Stimulated activated CD8-positive, alpha-beta memory T cell treated with anti-CD3 and anti-CD28 coated beads, Interleukin-7, amount 100 ng/mL, for 4 hours (primary cell): ENCODE measurements at places on chromosomes 1 and 21.

DNA sequence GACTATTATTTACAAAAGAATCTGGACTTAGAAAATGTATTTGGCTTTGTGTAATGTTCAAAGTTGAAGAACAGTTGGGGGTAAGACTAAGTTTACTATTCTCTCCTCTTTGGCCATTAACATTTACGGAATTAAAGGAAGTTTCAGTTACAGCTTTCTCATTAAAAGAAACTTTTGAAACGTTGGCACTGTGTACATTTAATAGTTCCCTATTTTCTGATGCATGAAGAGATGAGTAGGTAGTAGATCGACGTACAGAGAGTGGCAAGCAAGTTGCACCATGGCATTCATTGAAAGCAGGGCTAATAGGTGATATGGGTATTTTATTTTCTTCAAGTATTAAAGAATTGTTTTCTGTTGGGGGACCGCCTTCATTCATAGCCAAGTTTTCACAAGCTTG lies 3.2 kb downstream of the ASPM start:
- DNase-seq = no peak

GRCh38 chr1:235865565-235866204 lies 1.0 kb downstream of the LYST start:
- no peak for DNase-seq

GRCh38 chr1:24154215-24154614 lies 11.3 kb upstream of the IL22RA1 start:
- DNase-seq = no peak

GRCh38 chr1:108080448-108080847 lies 115.5 kb upstream of the VAV3 start:
- DNase-seq = peak; percentile 33

- no peak for DNase-seq
Measured at GRCh38 chr1:42336978-42337377, 1.9 kb upstream of the FOXJ3 start.

DNA sequence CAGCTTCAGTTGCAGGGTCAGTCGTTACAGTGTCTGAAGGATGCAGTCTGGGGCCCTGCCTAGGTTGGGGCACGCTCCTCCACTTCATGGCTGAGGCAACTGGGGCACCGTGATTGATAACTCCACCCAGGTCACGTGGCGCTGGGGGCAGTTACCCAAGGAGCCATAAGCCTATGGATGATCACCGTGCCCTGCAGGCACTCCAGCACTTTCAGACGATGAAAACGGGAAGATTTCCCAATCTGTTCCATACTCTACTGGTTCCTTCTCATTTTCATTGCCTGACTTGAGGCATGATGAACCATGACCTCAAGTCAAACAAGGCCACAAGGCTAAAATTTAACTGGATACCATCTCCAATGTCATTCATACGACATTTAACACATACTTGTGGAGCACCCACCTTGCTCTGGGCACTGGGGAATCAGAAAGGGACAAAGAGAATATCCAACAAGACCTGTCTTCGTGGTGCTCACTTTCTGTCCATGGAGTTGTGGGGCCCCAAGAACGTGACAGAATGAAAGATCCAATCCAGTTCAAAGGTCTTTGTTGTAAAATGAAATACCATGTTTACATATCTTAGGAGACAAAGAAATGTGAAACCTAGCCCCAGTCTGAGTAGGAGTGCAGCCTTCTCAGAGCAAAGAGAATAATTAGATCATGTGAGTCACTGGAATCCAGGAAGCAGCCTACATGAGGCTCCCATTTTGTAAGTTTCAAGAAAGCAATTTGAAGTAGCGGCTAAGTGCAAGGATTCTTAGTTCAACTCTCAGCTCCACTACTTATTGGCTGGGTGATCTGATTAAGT lies 39.4 kb upstream of the SPOCD1 start:
- DNase-seq = no peak

DNA sequence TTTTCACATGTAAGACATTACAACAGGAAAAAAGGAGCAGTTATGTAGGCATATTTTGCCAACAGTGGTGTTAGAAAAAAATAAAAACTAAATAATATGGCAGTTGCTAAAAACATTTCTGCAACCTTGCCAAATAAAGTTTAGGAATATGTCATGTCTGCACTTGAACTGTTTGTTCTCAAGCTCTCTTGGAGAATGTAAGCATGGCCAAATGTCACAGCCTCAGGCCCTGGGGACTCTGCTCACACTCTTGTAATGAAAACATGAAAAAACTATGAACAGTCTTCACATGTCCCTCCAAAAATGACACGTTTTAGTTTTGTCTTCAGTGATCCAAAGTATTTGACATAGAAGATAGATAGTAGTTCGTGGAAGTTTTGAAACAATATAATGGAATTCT lies 753.3 kb downstream of the LTN1 start:
- no peak for DNase-seq

DNA sequence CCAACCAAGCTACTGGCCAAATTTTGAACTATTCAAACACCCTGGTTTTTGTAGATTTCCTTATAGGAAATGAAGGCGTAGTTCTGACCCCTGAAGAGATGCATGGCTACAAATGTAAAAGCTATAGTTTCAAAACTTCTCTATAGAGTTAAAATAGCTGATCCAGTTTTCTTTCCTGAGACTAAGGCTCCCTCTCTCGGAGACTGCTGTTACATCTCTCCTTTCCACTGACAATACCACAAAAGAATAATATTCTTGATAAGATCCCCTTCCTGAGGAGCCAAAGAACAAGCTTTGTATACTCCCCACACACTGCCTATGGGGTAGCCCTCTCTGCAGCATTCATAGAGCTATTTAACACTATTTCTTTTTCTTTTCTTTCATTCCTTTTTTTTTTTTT lies 6.7 kb upstream of the CFAP126 start:
- no peak for DNase-seq

GRCh38 chr1:17564458-17565393 lies 25.2 kb downstream of the ARHGEF10L start:
- no peak for DNase-seq

DNA sequence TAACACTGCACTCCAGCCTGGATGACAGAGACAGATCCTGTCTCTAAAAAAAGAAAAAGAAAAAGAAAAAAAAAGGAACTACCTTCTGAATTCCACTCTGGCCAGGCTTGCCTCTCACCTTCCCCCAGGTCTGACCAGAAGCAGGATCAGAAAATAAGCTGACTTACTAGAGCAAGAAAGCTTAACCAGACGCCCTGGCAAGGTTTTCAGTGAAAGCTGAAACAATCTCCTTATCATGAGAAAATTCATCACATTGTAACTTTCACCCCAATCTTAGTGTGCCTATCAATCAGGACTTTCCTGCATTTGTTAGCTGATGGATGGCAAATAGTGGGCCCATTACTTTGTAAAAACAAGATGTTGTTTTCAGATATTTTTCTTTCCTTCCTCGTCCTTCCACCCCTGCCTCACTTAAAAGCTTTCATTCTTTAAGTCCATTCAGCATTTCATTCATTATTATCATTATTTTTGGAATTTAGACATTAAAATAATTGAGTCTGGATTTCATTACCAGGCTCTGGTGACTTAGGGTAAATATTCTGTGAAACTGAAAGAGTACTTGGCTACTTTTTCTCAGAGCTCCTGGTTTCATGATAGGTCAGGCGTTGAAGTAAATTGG lies 96.5 kb upstream of the CD34 start:
- no peak for DNase-seq

DNA sequence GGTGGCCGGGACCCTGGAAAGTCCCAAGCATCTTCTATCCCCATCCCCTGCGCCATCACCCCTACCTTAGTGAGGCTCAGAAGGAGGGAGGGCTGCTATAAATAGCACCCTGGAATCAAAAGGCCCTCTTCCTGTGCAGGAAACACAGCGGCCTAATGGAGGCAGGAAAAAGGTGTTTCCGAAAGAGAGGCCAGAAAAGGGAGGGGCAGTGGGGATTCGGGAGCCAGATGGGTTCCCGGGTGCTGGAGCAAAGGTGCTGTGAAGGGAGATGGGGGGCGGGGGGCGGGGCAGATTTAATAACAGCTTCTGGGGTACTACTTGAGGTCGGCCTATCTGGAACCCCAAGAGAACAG lies 16.6 kb downstream of the NAV1 start:
- no peak for DNase-seq

DNA sequence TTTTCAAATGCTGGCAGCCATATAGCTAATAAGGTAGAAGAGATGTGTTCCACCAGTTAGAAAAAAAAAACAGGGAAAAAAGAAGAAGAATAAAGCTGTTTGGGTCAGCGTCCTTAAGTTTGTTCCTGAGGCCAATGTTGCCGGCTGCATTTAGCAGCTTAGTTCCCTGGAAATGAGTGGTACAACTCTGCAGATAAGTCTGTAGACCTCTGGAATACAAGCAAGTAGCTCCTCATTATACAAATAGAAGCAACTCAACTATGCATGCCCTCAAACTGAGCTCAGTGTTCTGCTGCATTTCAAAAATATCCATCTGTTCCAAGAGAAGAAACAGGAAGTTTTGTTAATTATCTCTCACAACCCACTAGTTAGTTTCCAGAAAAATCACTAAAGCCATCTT lies 181.2 kb upstream of the PKN2 start:
- DNase-seq = no peak

DNA sequence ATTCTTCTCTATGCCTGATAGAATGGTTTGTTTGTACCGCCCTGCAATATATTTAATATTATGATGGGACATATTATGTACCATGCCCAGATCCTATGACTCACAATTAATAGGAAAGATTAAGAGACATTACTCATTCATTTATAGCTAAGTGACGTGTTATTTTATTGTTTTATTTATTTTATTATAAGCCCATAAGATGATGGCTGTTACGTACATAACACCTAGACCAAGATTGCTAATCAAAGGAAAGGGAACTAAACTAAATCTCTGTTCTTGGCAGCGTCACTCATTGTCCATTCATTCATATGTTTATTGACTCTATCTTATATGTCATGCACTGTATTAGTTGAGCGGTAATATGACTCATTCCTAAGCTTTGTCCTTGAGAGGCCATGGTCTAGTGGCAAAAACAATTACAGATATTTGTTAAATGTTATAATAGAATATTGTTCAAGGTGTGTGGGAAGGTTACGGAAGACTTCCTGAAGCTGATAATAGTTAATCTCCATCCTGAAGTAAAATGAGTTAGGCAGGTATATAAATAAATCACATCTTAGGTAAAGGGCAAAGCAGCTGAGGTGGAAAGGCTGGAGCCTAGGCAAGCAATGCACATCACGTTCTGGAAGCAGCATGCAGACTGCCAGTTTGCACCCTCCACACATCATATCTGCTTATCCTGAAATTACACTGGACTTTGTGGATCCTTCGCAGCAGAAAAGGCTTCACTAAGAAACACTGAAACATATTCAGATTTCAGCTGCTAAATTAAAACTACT lies 16.6 kb upstream of the CD55 start:
- no peak for DNase-seq

DNA sequence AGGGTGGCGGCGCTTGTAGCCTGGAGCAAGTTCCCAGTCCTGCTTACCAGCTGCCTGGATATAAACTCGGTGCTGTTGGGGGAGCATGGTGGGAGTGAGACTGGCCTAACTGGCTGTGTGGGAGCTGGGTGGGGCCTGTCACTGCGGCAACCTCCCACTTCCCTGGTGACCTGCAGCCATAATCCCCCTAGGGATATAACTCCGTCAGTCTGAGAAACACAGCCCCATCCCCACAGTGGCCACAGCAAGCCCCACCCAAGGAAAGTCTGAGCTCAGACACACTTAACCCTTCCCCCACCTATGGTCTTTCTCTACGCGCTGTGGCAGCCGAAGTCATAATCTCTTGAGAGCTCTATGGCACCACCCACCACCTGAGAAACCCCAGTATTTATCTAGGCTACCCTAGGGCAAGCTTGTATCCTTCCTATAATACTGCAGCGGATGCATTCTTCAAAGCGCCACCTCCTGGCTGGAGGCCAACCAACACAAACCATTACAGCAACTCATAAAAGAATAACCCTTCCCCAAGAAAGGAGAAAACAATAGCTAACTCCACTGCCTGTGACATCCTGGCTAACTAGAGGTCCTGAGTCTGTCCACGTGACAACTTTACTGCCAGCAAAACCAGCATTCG lies 57.4 kb downstream of the ZNF648 start:
- DNase-seq = no peak

GRCh38 chr1:18118078-18118477 lies 10.5 kb downstream of the IGSF21 start:
- no peak for DNase-seq

GRCh38 chr1:44740179-44740617 lies 561 bp downstream of the KIF2C start:
- DNase-seq = no peak

DNA sequence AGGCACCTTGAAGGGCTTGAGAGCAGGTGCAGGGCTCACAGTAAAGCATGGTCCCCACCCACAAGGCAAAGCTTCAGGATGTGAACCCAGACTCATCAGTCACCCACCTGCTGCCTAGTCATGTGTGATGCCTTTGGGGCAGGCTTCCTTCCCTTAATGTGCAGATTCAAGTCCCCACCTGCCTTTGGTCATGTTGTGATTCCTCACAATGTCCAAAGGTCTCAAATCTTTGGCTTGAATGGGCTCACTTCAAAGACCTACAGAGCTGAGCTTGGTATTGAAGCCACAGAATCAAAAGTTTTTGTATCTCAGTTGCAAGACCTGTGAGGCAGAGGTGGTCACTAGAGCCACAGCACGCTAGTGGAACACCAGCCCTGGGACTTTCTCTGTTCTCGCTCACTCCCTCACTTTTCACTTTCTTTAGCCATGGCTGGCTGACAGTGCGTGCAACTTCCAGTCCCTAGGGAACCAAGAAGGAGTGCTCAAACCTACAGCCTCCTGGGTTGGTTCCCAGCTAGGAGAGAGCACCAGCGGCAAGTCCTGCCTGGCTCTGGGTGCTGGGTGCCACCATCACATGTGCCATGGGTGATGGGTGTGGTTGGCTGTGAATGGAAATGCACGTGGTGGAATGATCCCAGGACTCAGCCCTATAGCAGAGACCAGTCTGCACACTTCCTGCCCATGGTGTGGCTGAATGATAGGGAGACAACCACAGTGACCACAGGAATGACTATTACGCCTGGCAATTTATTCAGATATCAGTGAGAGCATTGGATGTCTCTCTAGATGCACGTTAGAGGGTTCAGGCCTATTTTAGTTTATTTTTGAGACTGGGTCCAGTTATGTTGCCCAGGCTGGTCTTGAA lies 26.4 kb upstream of the CLIC6 start:
- DNase-seq = no peak

GRCh38 chr1:97042551-97042950 lies 321.0 kb downstream of the PTBP2 start:
- DNase-seq = no peak

DNA sequence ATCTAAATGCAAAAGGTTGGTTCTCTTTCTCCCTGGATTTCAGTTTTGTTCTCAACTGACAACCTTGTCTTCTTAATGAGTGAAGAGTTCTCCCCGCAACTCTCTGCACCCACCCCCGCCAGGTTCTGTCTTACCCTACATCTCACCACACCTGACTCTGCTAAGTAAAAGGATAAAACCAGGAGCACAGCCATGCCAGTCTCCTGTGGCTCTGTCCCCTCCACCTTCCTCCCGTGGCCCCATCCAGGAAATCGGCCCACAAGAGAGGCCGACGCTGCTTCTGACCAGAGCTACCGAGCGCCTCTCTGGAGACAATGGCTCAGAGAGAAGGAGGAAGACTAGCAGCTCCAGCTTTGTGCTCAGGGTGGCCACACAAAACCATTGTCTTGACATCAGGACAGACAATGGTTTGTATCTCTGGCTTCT lies 72.2 kb downstream of the PLEKHA6 start:
- DNase-seq = no peak
